NAMALWA (cell line): ENCODE measurements at places on chromosomes 7 and 10.

- no peak for DNase-seq
These were observed 211.1 kb upstream of the TCF7L2 start for GRCh38 chr10:112738606-112739591.

GRCh38 chr10:18743926-18744325, 84.7 kb downstream of the ARL5B start:
- no peak for DNase-seq

GRCh38 chr7:20795881-20796280, 9.2 kb upstream of the SP8 start:
- no peak for DNase-seq

DNA sequence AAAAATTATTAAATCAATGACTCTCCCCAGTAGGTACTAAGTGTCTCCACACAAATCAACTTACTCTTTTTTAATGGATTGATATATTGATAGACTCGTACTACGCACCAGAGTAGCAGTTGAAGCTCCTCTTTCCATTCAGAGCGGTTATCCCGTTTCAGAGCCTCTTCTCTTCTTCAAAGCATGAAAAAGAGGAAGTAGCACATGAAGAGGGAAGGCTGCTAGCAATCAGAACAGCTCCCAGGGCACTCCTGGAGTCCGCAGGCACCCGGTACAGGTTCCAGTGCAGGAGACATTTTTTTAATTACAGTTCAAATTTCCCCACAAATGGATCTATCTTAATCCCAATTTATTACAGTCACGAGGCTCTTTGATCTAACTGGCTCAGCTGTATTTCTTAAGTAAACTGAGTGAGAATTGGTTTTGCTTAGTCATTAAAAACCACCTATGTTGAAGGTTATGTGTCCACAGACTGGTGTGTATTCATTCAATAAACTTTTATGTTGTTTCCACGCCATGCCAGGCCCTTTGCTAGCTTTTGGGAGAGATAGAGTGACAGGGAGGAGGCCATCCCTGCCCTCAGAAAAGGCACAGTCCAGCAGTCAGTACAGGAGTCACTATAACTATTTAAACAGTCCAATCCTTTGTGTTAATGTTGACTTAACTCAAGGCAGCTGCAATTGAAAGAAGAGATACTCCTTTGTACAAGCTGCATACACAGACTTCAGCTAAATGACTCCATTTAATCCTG, 32.1 kb upstream of the CALN1 start:
- DNase-seq, result peak; percentile 34

- DNase-seq, result peak; percentile 62
These were observed 137.4 kb downstream of the TNS3 start for GRCh38 chr7:47444376-47445098.

DNA sequence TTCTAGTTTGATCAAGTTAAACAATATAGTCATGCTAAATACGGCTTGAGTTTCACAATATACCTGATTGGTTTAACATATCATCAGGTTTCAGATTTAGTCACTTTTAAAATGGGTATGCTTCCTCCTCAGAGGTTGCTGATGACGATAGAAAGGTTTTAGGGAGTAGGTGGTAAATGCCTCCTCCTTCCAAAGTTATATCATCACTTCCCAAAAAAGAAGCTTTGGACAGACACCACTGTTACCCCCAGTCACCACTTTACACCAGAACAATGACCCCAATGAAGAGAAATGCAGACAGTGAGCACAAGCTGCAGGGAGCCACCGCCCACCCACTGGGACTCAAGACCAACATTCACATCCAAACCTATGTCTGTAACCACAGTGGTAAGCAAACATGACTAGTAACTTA, 244.6 kb downstream of the SORCS1 start:
- DNase-seq, result no peak

DNA sequence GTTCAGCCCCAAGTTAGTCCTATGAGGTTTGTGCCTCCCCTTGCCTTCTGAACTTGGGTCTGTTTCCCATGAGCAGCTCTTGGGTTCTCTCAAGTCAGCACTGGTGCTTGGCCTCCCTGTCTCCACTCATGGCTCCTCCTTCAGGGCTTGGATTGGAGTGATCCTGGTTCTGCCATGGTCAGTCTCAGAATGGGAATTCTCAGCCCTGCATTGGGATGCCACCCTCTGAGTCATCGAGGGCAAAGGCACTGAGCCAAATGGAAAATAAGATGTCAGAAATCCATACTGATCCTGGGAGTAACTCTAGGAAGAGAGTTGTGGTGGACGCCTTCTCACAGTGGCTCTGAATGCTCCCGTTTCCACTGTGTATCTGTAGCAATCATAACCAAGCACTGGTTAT, 233.4 kb upstream of the HABP2 start:
- no peak for DNase-seq

DNA sequence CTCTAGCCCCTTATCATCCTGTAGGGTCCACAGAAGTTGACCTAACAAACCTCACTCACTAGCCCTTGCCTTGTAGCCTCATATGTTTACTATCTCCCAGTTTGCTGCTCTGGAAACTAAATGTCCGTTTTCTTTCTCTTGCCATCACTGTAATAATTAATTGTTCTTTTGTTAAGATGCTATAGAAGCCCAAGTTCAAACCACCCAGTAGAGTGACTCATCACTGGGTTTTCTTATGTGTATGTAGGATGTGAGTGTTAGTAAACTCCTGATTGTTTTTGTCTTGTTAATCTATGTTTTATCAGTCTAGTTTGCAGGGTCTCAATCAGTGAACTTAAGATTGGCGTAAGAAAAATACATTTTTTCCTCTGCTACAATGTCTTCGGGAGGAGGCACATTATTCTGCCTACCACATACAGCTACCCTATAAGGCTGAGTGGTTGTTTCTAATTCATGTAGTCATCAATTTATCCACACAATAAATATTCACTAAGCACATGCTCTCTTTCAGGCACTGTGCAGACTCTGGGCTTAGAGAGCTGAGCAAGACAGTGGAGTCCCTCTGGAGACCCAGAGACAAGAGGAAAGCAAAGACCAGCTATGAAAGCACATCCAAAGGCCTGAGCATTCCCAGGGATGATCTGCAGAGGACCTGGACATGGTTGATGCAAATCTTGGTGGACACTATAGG, 474.1 kb upstream of the AKR1E2 start:
- no peak for DNase-seq

GRCh38 chr7:114426824-114427223, 12.2 kb downstream of the FOXP2 start:
- DNase-seq, result peak; percentile 27

GRCh38 chr10:22294694-22295093, 21.5 kb upstream of the COMMD3 start:
- DNase-seq, result no peak

GRCh38 chr10:5343979-5344378, 20.8 kb upstream of the UCN3 start:
- no peak for DNase-seq

DNA sequence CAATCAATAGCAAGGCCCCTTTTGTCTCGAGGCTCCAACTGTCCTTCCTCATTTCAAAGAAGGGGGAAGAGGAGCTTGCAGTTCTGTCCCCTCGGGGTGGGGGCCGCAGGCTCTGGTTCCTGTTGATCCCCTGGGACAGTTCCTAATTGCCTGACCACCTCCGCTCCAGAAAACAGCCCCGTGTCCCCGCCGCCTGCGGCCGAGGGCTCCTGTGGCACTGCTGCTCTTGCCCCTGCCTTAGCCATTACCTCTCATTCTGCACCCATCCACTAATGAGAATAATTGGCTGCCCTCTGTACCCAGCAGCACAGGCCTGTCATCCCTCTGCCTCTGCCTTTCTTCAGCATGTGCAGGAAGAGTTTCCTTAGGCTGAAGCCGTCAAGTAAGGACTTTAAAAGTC, 668.3 kb upstream of the FOXK1 start:
- no peak for DNase-seq

DNA sequence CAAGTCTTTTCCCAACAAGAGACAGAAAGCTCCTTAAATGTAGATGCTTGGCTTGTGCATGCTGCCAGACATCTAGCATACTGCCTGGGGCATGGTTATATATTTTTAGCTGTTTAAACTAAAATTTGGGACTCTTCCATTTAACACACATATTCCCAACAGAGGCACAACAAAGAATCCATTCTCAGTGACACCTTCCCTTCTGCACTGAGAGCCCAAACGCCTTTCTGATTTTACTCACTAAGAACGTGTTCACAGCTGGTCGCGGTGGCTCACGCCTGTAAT, 49.9 kb downstream of the CPVL start:
- no peak for DNase-seq

DNA sequence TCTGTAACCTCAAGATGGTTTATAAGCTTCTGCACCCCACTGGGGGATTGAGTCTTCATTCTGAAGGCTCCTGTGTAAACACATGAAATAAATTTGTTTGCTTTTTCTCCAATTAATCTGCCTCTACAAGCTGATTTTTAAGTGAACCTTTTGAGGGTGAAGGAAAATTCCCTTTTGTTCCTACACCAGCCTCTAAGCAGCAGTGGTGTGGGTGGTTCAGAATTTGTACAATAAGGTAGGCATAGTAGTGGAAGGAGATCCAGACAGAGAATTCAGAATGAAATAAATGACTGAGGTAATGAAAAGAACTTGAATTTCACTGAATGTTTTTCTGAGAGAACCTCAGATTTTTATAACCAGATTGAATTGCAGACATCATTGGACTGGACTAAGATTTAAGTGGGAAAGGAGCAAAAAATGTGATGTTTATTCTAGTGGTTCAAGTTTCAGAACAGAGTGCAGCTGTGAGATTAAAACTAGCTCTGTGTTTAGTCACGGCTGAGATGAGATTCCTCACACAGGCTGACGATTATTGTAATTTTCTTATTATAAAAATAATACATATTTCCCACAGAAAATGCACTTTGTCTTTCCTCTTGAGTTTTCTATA, 1162.2 kb downstream of the TYW1 start:
- no peak for DNase-seq

DNA sequence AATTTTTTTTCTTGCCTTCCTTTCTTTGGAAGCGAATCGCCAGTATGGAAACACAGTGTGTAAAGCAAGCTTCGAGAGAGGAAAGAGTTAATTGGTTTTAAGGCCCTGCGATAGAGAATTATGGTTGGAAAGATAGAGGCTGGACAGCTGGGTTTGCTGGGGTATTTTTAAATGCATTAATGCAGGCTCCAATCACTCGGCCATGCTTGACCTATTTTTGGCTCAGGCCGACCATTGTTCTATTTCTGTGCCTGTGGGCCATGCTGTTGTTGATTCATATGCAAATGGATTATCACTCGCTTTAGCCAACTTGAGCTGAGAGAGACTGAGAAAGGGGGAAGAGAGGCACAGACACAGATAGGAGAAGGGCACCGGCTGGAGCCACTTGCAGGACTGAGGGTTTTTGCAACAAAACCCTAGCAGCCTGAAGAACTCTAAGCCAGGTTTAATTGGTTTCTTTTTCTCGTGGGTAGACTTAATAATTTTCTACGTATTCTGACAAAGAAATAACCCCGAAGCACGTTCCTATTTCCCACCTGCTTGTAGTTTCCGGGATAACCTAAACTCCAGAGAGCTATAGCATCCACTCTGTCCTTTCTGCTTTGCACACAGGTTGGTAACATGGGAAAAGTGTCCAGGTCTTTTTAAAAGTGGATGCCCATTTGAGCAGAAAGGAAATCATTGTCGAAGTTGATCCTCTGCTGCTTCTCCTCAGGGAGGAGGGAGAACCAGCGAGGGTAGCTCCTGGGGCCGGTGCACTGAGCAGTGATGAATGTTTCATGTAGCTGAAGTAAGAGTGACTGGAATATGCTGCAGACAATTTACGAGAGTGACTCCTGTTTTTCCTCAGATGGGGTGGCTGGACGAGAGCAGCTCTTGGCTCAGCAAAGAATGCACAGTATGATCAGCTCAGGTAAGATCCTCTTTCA, at the start of gene HDAC9:
Gene HDAC9 (plus strand): TSS at position 338 of the 929 bp plus-strand sequence. CDS start 554 bp downstream, at position 892.
- peak; percentile 96 for DNase-seq

GRCh38 chr10:78164702-78165101, 131.0 kb downstream of the RPS24 start:
- no peak for DNase-seq

GRCh38 chr10:127964621-127965020, 57.7 kb downstream of the PTPRE start:
- no peak for DNase-seq

- peak; percentile 6 for DNase-seq
These were observed 309.3 kb downstream of the KCNMA1 start for GRCh38 chr10:77328272-77328816.
